ENCODE measurements at places on chromosomes 4 and X. TPM values are rescaled to one million over a fixed set of nuclear protein-coding genes. Genes with fewer than 3 reads are reported as not detected.

GRCh38 chr4:182700362-182701160 lies 216.6 kb downstream of the DCTD start:
- no peak for DNase-seq

GRCh38 chr4:82513382-82513781 lies 48.4 kb downstream of the TMEM150C start:
- no peak for DNase-seq

- no peak for DNase-seq
Measured at GRCh38 chr4:28267166-28267565, 1406.5 kb downstream of the STIM2 start.

- no peak for DNase-seq
Measured at GRCh38 chr4:104492183-104492771, 2.4 kb downstream of the CXXC4 start.

GRCh38 chr4:185106353-185106752 lies 36.7 kb upstream of the SLC25A4 start:
- DNase-seq = no peak

- no peak for DNase-seq
Measured at GRCh38 chr4:94507708-94508107, 56.0 kb downstream of the PDLIM5 start.

DNA sequence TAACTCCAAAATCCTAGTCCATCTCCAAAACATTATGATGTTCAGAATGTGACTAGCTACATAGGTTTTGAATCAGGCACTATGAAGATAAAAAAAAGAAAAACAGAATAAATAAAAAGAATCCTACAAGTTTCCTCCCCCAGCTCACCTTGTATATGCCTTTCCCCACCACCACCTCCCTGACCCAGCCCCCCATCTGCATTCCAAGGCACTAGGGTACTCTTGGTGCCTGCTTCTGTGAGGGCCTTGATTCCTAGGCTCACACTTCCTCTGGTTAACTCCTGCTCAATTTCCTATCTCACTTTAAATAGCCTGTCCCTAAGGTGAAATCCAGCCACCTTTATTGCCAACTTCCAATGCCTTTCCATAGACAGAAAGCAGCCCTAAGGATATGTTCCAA lies 178.7 kb upstream of the ATOH1 start:
- no peak for DNase-seq

DNA sequence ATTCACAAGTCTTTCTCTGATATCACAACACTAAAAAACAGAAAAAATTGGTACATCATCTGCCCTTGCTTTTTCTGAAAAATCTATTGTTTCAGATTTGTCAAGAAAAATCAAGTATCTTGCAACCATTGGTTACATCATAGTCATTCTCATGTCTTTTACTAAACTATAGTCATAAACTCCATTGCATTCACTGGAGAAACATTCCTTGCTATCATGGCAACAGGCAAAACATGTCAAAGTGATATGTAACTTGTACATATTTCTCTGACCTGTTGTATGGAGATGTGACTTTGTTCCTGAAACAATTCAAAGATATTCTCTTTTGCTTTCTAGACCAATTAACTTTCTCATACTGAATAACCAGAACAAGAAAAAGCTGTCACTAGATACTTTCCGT lies 121.9 kb upstream of the ANK2 start:
- no peak for DNase-seq

DNA sequence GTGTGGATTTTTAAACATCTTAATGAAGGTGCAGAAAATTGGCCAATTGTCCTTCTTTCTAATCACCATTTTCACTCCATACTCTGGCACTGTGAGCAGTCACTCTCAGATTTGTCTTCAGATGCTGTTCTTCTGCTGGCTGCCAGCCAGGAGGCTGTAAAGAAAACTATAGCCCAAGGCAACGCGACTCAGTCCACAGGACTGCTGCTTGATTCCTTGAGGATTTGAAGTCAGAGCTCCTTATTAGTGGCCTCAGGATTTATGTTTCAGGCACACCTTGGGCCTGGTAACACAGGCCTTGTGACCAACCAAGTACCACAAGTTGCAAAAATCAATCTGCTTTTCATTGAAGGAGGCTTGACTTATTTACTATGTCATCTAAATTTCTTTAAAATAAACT lies 342.6 kb downstream of the GPM6A start:
- no peak for DNase-seq

- DNase-seq = no peak
Measured at GRCh38 chr4:173492315-173492714, 37.7 kb downstream of the HAND2 start.

DNA sequence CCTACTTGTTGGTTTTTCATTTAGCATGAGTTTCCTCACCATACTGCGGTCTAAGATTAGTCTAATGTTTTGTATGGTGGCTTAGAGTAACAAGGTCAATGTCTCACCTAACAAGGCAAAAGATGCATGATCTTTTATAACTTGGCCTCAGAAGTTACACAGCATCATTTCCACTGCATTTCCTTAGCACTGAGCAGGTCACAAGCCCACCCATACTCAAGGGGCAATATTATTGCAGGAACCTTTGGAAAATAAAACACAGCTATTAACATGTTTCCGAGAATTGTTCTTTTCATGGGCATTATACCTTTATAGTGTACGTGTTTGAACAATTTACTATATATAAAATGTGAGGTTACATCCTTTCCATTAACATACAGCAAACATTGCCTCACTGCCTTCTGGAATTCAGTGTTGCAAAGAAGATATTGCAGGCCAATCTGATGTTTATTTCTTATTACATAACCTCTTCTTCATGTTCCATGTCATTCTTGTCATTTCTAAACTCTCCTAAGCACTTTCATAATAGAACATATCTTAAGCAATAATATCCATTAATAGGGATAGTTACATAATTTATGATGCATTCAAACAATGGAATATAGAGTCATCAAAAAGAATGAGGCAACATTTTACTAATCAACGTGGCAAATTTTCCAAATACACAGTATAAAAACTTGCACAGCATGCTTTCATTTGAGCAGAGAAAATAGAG lies 153.8 kb downstream of the AREG start:
- no peak for DNase-seq

- DNase-seq = no peak
Measured at GRCh38 chrX:130552444-130553073, 150.8 kb downstream of the RBMX2 start.

DNA sequence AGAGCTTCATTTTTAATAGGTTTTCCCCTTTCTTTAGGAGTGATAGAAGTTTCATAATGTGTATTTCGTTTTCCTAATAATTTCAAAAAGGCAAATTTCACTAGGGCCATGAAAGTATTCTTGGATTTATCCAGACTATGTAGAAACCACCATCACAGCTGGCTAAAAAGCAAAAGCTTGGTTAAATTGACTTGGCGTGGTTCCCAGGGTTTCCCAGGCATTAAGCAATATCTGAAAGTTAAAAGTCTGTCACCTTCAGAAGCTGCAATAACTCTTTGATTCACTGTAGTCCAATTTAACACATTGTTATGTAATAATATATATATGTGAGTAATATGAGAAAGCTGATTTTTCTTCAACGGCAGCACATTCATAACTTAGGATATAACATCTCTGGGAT lies 38.3 kb downstream of the NDNF start:
- no peak for DNase-seq

DNA sequence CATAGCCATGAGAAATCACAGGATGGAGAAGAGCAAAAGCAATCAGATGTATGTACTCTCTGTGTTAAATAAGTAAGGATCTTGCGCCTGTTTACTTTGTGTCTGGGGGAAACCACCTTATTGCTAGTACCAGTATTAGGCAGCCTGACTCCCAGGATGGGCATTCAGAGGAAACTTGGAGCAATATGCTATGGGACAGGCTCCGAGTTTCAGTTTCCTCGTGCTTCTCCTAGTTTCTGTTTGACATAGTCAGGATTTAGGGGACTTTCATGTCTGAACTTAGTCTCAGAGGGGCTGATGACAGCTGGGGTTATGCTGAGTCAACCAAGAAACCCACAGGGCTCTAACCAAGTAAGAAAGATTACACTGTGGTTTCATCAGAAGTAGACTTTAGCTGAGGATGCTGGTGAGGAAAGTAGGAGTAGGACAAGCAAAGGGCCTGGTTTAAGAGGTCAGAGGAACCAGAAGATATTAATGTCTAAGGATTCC lies 13.5 kb downstream of the NSUN7 start:
- DNase-seq = peak; percentile 42

Gene NDUFB11
- 111 TPM for total RNA-seq

Gene FAM53A
- total RNA-seq = 1.6 TPM

Gene PLP1
- total RNA-seq = not detected

Gene TSC22D3
- 41.9 TPM for total RNA-seq

Gene CLDN24
- not detected for total RNA-seq

Gene HPGD
- total RNA-seq = 9.3 TPM
